Cortex of kidney (tissue), 1 donor: ENCODE measurements at places on chromosomes 4 and X.

DNA sequence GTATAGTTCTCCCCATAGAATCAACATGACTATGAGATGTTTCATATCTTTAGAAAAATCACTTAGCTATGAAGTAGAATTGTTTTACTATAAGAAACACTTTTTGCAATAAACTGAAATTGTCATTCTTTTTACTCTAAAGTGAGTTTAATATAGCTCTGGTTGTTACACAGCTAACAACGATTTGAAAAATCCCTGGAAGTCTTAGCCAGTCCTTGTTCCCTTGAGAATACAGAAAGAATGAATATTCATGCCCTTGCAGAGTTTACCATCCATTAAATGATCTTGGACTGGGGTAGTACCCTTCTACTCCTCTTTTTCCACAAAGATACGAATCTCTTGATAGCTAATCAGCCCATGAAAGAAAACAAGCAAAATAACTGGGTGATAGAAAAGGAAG, 141.8 kb downstream of the JADE1 start:
- DNase-seq: no peak

- DNase-seq: no peak
Measured at GRCh38 chr4:167144605-167145004, 89.7 kb downstream of the SPOCK3 start.

GRCh38 chr4:135508006-135508714, 1306.6 kb upstream of the PABPC4L start:
- DNase-seq: no peak

GRCh38 chrX:69369999-69370398, 134.1 kb upstream of the NALF2 start:
- DNase-seq: no peak

DNA sequence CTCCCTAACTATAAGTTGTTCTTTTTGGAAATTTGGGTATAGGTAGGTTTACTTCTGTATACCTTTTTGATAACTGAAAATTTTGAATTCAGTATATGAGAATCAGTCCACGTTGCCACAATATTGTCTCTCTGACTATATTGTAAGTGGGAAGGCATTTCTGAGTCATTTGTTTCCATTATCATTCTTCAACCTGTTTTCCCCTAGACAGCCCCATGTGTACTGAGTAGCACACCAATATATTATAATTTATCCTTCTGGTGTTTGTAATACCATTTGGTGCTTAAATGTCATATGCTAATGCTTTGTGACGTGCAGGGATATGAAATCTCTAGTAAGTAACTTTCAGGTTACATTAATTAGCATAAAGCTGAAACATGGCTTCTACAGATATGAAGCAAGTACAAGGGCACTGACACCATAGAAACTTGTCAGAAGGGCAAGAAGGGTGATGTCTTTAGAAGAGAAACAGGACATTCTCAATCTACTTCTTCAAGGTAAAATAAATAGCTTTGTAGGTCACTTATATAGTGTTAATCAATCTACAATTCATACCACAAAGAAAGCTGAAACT, 27.7 kb downstream of the PAK3 start:
- DNase-seq: no peak

DNA sequence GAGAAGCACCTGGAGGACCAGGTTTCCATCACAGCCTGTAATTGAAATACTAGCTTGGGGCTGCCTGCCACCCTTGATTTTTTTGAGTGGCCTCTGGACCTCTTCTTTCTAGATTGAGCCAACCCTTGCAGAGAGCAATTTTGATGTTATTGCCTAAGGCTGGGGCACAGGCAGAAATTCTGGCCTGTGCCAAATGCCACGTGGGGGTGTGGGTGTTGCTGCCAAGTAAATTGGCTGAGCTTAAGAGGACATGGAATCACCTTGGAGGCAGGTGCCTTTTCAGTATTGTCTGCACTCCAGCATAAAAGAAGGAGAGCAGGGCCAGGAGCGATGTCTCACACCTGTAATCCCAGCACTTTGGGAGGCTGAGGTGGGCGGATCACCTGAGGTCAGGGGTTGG, 286.1 kb upstream of the PRPS2 start:
- no peak for DNase-seq

- no peak for DNase-seq
Measured at GRCh38 chrX:115236560-115236959, 2.7 kb upstream of the LRCH2 start.

GRCh38 chr4:3266076-3266475, 17.1 kb downstream of the MSANTD1 start:
- no peak for DNase-seq

GRCh38 chrX:36116222-36116621, 196.7 kb downstream of the CFAP47 start:
- DNase-seq: no peak

- DNase-seq: no peak
Measured at GRCh38 chr4:151035911-151036310, 20.8 kb upstream of the LRBA start.

GRCh38 chr4:94588896-94589693, 137.4 kb downstream of the PDLIM5 start:
- DNase-seq: no peak

DNA sequence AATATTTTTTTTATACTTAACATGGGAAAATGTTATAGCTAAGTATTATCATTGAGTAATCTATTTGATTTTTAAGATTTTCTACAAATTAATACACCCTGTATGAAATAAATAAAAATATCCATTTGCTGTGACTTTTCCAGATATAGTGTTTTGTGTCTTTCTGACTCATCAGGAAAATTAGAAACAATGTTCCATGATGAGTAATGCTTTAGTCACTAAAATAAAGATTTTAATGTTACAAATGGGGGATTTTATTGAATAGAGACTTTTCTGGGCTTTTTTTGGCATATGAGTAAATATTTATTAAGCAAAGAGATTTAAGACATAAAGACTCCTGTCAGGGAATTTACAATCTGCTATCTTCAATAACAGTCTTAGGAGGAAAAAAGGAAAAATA, 279.2 kb upstream of the NOCT start:
- no peak for DNase-seq

GRCh38 chr4:48008021-48008596, 8.4 kb downstream of the CNGA1 start:
- no peak for DNase-seq

DNA sequence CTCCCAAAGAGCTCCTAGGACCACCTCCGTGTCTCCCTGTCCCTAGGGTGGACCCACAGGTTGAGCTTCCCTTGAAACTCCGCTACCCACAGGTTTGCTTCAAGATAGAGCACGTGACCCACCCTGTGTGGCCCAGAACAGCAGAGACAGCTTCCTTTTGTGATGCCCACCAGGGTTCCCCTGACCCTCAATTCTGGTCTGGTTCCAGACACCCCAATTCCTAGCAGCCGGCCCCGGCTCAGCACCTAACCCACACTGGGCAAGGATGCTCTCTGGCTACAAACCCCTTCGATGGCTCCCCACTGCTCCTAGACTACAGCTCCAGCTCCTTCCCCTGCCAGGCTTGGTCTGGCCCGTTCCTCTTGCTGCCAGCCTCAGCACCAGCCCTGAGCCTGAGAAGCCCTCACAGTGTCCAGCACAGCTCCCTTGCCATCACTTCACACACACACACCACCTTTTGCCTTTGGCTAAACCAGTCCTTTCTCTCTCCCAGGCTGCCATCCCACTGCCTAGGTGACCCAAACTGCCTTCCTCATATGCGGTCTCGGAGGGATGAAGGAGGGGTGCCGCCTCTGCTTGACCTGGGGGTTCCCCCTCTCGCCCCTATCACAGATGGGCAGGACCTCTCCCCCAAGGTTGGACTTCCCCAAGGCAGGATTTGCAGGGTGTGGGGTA, 6.2 kb downstream of the PNCK start:
- DNase-seq: no peak

- no peak for DNase-seq
Measured at GRCh38 chr4:126023896-126024295, 709.1 kb downstream of the FAT4 start.

DNA sequence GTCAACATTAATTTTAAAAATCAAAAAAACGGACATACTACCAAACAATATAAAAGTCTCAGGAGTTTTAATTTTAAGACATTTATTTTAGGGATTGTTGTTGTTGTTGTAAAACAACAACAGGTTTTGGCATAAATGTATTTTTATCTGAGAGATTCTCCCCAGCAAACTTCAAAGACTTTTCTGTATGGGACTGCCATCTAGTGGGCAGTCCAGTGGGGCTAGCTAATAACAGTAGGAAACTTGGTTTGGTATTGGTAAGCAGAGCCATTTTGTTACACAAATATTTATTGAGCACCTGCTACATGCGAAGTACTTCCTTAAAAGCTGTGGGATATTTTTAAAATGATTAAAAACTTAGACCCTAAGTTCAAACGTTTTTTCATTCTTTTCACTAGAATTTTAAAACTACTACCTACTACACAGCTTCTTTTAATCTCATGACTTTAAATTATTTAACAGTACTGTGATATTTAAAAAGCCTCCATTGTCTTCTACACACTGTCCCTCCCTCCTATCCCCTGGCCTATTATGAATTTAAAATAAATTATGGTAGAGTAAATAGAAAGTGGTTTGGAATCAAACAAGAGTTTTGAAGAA, 1028.4 kb upstream of the INTU start:
- no peak for DNase-seq

- DNase-seq: no peak
Measured at GRCh38 chr4:113499166-113499565, 262.4 kb downstream of the CAMK2D start.

- no peak for DNase-seq
Measured at GRCh38 chrX:723781-724180, 93.2 kb downstream of the SHOX start.

- DNase-seq: no peak
Measured at GRCh38 chr4:88382621-88383020, 4.0 kb downstream of the HERC6 start.
